ENCODE measurements at places on chromosomes 5 and 9.

DNA sequence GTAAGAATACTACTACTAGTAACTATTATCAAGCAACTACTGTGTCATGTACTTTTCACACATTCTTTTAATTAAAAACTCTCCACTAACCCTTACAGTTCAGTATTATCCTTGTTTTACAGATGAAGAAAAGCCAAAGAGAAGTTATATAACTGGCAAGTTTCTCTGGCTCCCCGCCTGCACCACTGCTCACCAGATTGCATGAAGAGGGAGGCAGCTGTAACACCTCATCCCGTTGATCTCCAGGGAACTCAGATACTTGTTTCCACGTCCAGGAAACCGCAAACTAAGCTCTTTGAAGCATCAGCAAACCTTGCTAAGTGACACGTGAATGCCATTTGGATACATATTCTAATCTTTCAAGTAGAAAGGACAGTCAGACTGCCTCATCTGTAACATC, 70.3 kb downstream of the RIGI start:
- no peak for DNase-seq

- DNase-seq, result no peak
These were observed 1280.6 kb upstream of the ACO1 start for GRCh38 chr9:31103836-31104235.

GRCh38 chr9:70902692-70903131, 218.7 kb downstream of the TRPM3 start:
- no peak for DNase-seq

GRCh38 chr5:130773813-130774212, 391.2 kb downstream of the HINT1 start:
- no peak for DNase-seq

- DNase-seq, result no peak
These were observed 19.0 kb downstream of the ABL1 start for GRCh38 chr9:130854092-130854491.

GRCh38 chr9:93865245-93865644, 89.9 kb downstream of the BARX1 start:
- no peak for DNase-seq

GRCh38 chr5:67090040-67090439, 106.6 kb downstream of the CD180 start:
- DNase-seq, result no peak

GRCh38 chr5:42300496-42300895, 122.7 kb upstream of the GHR start:
- DNase-seq, result no peak

GRCh38 chr5:73625372-73625943, 538 bp upstream of the ARHGEF28 start:
- no peak for DNase-seq

DNA sequence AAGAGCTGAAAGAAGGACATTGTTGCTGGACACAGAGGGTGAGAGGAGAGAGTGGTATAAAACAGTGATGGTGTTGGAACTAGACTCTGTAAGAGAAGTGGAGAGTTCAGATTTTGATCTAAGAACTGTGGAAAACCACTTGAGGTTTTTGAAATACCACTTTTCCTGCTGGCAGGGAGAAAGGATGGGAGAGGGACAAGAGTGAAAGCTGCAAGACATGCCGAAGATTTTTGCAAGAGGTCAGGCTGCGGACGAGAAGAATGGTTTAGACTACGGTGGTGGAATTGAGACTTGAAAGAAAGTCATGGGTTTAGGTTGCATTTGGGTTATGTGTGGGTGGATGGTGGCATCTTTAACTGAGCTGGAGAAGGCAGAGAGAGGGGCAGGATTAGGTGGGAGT, 202.2 kb upstream of the RPS23 start:
- no peak for DNase-seq

Data from Peyer's patch (tissue), 4 donors.